LHCN-M2 (cell line): ENCODE measurements at places on chromosomes 7 and 10.

- DNase-seq = no peak
Measured at GRCh38 chr10:16993186-16993585, 136.4 kb downstream of the CUBN start.

GRCh38 chr10:58990693-58991092 lies 185.8 kb upstream of the PHYHIPL start:
- no peak for DNase-seq

DNA sequence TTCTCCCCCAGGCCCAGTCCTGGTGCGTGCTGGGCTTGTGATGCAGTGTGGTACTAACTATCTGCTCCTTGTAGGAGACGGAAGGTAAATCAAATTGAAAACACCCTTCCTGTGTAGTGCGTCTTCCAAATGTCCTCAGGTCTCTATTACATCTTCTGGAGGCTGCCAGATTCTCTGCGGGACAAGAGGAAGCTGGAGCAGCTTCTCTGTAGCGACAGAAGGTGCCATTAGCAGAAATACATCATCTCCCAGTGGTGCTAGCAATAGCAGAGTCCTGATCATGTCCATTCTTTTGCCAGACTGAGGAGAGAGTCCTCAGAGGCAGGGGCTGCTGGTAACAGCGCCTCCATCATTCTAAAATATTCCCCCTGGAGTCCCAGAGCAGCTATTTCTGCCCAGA lies 675.2 kb downstream of the LRMDA start:
- no peak for DNase-seq

- DNase-seq = no peak
Measured at GRCh38 chr7:80632139-80632538, 6.3 kb upstream of the CD36 start.

- no peak for DNase-seq
Measured at GRCh38 chr10:19169684-19170083, 121.1 kb downstream of the MALRD1 start.

DNA sequence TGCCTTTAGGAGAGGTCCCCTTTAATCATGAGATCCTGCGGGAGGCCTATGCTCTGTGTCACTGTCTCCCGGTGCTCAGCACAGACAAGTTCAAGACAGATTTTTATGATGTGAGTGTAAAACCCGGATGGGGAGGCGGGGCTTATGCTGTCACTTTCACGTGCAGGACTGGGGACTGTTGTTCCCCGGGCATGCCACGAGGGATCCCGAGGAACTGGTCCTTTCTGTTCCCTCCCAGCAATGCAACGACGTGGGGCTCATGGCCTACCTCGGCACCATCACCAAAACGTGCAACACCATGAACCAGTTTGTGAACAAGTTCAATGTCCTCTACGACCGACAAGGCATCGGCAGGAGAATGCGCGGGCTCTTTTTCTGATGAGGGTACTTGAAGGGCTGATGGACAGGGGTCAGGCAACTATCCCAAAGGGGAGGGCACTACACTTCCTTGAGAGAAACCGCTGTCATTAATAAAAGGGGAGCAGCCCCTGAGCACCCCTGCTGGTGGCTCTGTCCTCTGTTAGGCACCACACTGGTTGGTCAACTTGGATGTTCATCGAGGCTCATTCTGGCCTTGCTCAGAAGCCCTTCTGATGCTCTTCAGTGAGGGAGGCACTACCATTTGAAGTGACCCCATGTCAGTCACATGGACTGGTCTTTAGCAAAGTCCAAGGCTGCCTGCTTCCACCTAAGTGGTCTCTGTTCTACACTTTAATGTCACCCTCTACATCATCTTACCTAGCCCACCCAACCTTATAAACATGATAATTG lies 2.8 kb downstream of the COPS6 start:
- DNase-seq = peak; percentile 36

DNA sequence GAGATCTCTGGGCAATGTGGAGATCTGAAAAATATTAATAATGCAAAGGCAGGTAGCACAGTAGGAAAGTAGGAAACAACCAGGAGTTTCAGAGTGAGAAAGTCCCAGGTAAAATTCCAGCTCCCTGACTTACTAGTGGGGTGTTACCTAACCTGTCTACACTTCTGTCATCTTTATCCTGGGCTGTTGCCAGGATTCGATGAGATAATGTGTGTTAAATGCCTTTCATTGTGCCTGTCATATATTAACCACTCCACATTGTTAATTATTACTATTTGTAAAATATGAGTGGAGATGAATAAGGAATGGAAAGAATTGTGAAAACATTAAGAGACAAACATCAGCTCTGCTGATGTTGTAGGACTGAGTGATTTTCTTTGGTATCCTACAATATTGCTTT lies 50.0 kb upstream of the FRMD4A start:
- no peak for DNase-seq

DNA sequence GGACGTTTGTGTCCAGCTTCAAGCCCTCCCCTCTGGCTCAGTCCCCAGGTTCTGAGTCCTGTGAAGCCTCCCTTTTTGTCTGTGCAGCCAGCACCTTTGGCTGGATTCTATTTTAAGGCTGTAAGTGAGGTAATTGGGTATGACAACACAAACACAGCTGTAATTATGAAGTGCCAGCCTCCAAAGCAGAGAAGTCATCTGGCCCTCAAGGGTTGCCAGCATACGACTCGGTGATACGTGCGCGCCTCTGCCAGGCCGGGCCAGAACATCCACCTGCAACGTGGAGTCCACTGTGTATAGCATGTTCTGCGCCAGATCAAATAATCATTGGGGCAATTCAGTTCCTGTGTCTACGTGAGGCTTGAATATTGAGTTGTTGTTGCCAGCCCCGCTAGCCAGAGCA lies 6.7 kb upstream of the FAM180A start:
- no peak for DNase-seq

- DNase-seq = no peak
Measured at GRCh38 chr10:16788125-16788524, 29.1 kb downstream of the RSU1 start.

DNA sequence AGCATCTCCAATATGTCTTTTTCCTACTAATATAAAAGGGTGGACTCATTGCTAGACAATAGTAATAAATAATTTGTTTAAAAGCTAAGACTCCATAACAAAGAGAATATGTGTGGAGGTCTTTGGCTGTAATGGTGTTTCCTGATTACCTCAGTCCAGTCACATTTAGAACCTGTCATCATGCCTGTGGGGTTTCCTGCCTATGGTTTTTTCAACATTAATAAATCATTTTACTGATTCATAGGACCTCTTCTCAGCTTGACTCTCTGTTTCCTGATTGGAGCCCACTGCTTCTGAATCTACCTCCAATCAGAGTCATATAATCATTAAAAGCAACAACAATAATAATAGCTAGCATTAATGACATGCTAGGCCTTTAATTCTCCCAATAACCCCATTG lies 52.4 kb upstream of the GNAI1 start:
- no peak for DNase-seq

DNA sequence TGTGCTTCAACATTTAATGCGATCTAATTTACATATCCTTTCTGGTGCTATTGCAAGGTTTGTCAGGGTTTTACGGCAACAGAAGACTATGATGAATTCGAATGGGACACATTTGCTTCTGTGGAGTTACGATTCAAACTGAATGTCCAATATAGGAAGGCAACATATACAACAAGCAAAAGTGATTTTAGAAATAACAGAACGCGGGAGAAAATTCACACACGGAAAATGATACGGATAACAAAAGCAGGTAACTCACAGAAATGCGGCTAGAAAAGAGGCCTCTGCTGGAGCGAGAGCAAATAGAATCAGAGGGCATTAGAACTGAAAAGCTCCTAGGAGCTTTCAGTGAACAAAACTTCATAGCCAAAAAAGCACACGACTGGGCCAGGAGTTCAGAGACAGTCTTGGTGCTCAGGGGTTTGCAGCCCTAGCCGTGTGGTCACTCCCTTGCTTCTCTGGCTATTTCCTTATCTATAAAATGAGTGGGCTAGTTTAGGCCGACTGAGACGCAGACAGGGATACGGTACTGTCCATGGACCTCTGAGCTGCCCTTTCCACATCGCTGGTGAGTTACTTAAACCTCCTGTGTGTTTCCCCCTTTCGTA lies 557 bp upstream of the TAX1BP1 start:
- DNase-seq = no peak

GRCh38 chr7:117347480-117347879 lies 24.6 kb upstream of the WNT2 start:
- no peak for DNase-seq

GRCh38 chr10:99621454-99622251 lies 1.4 kb upstream of the SLC25A28 start:
- no peak for DNase-seq

DNA sequence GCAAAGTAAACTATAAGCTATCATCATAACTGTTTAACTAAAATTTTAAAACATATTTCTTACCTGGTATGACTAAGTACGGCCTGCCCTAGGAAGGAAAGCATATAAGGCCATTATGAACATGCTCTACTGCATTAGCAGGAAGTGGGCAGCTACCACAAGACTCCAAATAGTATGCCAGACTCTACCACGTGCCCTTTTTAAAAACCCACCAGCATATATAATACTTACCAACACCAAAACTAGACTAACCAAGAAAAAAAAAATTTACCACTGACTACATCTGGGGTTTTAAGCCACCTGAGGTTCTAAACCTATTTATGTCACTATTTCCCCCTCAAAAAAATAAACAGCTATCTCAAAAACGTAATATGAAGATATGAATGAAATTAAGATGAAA lies 30.1 kb downstream of the NUDCD3 start:
- DNase-seq = peak; percentile 12
